ENCODE measurements at places on chromosomes 3 and 15.
A peak's percentile ranks its signal among the peaks of the same experiment; 100 is the strongest.

GRCh38 chr15:91128016-91128415 is 28.0 kb downstream of the SV2B start:
- no peak for DNase-seq

GRCh38 chr3:119817071-119817470 is 35.2 kb downstream of the NR1I2 start:
- no peak for DNase-seq

- DNase-seq, result no peak
Observed at GRCh38 chr3:119695480-119695879, 7.3 kb upstream of the CFAP91 start.

GRCh38 chr3:129316248-129317013 is 37.8 kb downstream of the HMCES start:
- DNase-seq, result peak; percentile 88

- no peak for DNase-seq
Observed at GRCh38 chr3:24341668-24342067, 153.0 kb downstream of the THRB start.

- DNase-seq, result no peak
Observed at GRCh38 chr3:71376503-71376902, 207.0 kb downstream of the FOXP1 start.

GRCh38 chr15:45458746-45459403 is 63.7 kb downstream of the SLC30A4 start:
- peak; percentile 62 for DNase-seq

- DNase-seq, result no peak
Observed at GRCh38 chr3:180974286-180974685, 15.2 kb downstream of the DNAJC19 start.

DNA sequence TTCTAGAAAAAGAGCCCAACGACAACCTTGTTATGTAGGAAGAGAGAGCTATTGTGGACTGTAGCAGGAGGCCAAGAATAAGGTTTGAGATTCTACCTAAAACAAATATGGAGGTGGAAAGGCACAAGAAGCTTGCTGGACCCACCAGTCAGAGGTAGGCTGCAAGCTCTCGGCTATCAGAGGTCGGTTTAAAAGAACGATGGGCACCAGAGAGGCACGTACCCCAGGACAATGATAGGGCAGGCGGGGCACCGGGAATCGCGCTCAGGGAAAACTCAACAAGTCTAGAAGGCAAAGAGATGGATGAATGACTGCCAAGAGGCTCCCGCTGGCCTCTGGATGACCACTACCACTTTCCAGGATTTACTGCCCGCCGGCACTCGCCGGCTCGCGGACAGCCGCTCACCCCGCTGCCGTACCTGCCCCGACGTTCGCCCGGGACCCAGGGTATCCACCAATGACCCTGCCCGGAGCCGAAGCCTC is 1.1 kb downstream of the HDGFL3 start:
- no peak for DNase-seq

- DNase-seq, result no peak
Observed at GRCh38 chr3:189589179-189589569, 42.0 kb upstream of the TP63 start.

GRCh38 chr3:29552051-29552450 is 271.2 kb downstream of the RBMS3 start:
- no peak for DNase-seq

DNA sequence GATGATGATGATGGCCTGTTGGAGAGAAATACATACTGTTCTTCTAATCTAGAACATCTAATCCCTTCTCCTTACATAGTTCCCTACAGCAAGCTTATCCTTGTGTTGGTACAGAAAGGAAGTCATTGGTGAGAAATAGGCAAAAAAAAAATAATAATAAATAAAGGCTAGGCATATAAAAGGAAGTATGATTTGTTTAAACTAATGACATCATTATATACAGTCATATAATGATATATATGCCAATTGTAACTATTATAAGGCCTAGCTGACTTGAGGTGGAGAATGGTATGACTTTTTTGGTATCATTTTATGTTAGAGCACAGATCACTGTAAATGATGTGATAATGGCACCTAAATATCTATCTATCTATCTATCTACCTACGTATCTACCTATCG is 142.4 kb downstream of the DUT start:
- no peak for DNase-seq

DNA sequence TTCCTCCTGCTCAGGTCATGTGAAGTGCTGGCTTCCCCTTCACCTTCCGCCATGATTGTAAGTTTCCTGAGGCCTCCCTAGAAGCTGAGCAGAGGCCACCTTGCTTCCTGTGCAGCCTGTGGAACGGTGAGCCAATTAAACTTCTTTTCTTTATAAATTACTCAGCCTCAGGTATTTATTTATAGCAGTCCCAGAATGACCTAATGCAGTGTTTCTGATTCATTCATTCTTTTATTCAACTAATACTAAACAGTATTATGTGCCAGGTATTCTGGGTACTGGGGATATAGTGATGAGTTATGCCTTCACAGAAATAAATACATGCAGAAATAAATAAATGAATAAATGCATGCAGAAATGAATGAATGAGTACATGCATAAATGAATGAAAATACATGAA is 41.9 kb downstream of the EDEM1 start:
- DNase-seq, result no peak

- no peak for DNase-seq
Observed at GRCh38 chr3:186109897-186110803, 1.3 kb upstream of the ETV5 start.

DNA sequence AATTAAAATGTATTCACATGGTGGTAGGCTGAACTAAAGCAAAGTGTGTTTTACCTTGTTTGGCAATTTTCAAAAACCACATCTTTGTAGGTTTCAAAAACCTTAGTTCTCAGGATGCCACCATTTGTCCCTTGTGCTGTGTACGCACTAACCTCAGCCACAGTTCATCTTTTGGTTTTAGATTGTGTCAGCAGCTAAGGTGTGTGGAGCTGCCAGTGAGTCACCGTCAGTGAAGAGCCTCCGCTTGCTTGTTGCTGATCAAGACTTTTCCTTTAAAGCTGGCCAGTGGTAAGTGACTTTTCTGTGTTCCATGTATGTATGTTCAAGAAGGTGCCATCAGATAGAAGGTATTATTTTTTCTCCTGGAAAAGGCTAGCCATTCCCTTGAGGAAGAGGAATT is 21.1 kb downstream of the OXNAD1 start:
- peak; percentile 61 for DNase-seq

DNA sequence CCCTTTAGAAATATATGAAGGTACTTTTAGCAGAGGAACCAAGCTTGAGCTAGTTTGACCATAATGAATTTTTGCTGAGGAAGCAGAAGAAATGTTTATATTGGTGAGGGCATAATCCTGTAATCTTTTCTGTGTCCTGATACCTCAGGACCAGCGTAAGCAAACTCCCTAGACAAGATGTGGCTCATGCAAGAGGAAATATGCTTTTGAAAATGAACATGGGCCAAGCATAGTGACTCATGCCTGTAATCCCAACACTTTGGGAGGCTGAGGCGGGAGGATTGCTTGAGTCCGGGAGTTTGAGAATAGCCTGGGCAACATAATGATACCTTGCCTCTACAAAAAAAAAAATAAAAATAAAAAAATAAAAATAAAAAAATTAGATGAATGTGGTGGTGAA is 78.5 kb downstream of the PPARG start:
- DNase-seq, result no peak

- no peak for DNase-seq
Observed at GRCh38 chr15:91530956-91531582, 322.4 kb upstream of the SLCO3A1 start.

- no peak for DNase-seq
Observed at GRCh38 chr3:7439101-7439680, 578.3 kb downstream of the GRM7 start.

- DNase-seq, result no peak
Observed at GRCh38 chr3:177050501-177051237, 146.6 kb downstream of the TBL1XR1 start.

GRCh38 chr15:66212563-66212921 is 41.0 kb downstream of the MEGF11 start:
- DNase-seq, result no peak

DNA sequence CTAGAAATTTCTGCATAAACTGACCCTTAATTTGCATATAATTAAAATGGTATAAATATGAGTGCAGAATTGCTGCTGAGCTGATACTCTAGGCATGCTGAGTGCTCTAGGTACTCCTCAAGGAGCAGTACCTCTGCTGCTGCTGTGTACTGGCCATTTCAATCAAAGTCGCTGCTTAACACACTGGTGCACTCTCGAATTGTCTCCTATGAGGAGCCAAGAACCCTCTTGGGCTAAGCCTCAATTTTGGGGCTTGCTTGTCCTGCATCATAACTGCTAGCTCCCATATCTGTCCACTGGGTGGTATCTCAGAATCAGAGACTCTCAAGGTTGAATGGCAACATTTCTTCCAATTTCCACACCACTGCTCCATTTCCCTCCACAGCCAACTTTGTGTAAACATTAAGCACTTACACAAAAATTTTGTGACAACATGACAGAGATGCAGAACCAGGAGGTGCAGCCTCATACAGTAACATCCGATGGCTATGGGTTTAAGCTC is 82.5 kb downstream of the XXYLT1 start:
- DNase-seq, result no peak

DNA sequence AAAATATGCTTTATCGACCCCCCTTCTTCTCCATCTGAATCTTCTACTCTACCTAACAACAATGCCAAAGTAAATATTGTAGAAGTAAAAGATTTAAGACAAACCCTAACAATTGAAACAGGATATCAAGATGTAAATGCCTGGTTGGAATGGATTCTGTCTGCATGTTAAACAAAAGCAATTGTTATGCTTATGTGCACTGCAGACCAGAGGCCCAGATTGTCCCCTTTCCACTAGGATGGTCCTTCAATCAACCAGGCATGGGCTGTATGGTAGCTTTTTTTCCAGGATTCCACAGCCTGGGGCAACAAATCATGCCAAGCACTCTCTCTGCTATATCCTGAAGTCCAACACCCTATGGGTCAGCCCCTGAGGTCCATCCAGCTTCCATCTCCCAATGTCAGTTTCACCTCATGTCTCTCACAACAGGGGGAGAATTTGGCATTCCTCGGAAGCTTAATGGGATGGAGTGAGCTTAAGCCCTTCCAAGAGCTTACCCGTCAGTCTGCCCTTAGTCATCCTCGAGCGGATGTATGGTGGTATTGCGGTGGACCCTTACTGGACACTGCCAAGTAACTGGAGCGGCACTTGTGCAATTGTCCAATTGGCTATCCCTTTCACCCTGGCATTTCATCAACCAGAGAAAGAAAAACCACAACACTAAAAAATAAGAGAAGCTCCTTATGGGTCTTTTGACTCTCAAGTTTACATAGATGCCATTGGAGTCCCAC is 36.2 kb downstream of the ZNF589 start:
- no peak for DNase-seq

- DNase-seq, result no peak
Observed at GRCh38 chr3:99498550-99499234, 139.7 kb upstream of the COL8A1 start.

- DNase-seq, result no peak
Observed at GRCh38 chr3:179991104-179991503, 45.6 kb downstream of the PEX5L start.

DNA sequence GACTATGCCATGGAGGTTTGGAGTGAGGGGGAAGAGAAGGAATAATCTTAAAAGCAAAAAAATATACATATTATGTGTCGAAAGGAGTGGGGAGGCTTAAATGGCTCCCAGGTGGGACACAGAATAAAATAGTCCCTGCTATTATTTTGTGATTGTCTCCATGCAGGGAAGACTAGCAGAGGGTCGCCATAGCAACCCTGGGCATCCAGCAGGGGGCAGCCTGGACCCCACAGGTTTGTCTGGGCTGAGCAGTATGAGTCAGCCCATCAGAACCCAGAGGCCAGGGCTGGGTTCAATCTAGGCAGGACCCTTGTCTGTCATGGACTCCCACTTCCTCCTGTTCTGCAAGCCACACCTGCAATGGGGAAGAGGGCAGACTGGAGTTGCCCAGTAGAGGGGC is 17.6 kb upstream of the LINGO1 start:
- no peak for DNase-seq

GRCh38 chr3:141795276-141795675 is 32.1 kb downstream of the GRK7 start:
- peak; percentile 29 for DNase-seq

GRCh38 chr3:171390051-171390941 is 69.9 kb downstream of the TNIK start:
- DNase-seq, result no peak

GRCh38 chr3:191358929-191359328 is 28.6 kb upstream of the UTS2B start:
- no peak for DNase-seq

GRCh38 chr15:38647683-38648082 is 83.1 kb upstream of the RASGRP1 start:
- no peak for DNase-seq

- DNase-seq, result no peak
Observed at GRCh38 chr15:48984811-48985352, 21.2 kb upstream of the SHC4 start.

DNA sequence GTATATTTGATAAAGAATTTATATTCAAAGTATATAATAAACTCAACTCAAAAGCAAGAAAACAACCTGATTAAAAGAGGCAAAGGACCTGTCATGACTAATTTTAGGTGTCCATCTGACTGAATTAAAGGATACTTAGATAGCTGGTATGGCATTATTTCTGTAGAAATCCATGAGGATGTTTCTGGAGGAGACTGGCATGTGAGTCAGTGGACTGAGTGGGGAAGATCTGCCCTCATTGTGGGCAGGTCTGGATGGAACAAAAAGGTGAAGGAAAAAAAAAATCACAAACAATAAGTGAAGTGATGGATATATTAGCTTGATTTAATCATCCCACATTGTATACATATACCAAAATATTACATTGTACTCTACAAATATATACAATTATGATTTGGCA is 16.6 kb downstream of the ANKRD28 start:
- DNase-seq, result no peak

GRCh38 chr3:178436773-178437172 is 99.5 kb upstream of the KCNMB2 start:
- DNase-seq, result no peak

GRCh38 chr3:46536758-46537157 is 29.3 kb downstream of the LRRC2 start:
- no peak for DNase-seq

GRCh38 chr15:74037171-74038117 is 42.9 kb downstream of the PML start:
- DNase-seq, result no peak

DNA sequence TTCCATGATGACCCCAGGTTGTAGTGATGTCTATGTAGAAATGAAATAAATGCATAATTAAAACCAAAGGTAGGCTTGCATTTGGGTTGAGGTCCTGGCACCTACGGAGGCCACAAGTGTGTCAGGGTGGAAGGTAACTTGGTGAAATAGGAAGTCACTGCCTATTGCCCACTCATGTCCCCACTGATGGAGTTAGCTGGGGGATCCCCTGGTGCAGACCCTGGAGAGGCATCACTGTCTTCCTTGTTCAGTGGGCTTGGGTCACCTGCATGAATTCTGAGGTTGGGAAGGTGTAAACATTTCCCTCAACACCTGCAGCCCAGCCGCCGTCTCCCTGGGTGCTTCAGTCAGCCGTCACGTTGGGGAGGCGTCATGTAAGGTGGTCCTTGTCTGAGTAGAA is 97.1 kb downstream of the APBA2 start:
- DNase-seq, result no peak

GRCh38 chr3:38650248-38650951 is 913 bp upstream of the SCN5A start:
- DNase-seq, result no peak

Data from stimulated activated CD4-positive, alpha-beta T cell treated with anti-CD3 and anti-CD28 coated beads, TNF-alpha, amount 100 ng/mL, for 48 hours (primary cell).